ENCODE measurements at places on chromosomes 6 and 20.
A peak's percentile ranks its signal among the peaks of the same experiment; 100 is the strongest.

DNA sequence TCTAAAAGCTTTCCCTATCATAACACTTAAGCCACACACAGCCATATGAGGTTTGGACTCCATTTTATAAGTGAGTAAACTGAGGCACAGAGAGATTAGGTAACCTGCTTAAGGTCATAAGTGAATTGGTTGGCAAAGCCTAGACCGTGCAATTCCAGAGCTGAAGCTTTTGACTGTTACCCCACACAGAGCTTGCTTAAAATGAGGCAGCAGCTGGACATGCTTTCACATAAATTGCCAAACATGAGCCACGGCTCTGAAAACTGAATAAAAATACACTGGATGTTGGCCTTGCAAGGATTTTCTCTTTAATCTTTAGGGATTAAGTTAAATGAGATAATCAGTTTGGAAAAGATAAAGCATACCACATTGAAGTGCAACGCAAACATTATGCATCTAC, 2.5 kb downstream of the RIPOR2 start:
- DNase-seq: no peak

GRCh38 chr6:6841571-6841970, 253.1 kb downstream of the LY86 start:
- peak; percentile 43 for DNase-seq

DNA sequence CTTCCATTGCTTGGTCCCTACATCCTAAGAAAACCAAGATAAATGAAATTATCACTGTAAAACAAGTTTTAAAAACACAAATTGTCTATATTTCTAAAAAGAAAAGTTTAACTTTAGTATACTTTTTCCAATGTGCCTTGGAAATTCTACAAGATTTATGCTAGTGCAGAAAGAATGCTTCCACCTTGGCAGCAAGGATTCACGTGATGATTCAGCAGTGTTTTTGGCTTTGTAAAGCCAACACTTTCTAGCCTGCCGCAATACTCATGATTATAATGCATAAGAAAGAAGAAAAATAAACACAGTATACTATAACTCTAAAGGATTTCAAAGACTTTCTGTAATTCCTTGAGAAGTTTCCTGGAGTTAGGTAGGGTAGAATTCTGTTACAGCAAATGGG, 442.7 kb downstream of the TENT5A start:
- DNase-seq: no peak

DNA sequence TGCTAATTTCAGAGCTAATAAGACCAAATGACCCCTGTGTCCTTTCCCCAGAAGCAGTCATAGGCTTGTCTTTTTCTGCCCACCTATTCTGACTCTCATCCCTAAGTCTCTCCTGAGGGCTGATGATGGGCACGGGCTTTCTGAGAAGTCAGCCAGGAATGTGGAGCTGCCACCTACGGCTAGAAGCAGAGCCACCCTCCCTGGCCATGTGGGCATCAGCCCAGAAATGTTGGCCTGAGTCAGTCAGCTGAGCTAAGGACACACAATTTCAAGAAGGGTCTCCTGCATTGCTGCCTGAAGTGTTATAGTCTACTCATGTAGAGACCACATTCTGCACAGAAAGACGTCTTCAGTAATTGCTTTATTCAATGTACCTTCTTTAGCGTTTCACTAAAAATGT, 17.1 kb downstream of the MYLIP start:
- no peak for DNase-seq

DNA sequence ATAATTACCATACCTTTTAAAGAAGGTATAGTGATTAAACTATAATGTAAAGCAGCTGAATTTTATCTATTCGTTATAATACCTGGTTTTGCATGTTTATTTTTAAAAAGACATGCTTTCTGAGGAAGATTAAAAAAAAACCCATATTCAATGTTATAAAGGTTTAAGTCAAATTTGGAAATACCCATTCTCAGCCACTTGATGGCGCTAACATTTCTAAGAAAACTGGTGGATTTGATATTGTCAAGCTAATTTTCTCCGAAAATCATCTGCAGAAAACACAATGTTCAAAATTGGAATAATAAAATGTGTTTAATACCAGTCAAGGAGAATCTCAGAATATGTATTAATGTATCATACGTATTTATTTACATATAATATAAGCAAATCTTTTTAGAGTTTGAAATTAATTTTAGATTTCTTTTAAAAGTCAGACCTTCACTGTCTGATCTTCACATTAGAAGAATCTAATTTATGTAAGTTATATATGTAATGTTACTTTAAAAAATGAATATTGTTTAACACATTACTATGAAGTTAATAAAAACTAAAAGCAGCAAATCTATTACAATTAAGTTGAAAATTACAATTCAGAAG, 35.0 kb downstream of the SHPRH start:
- DNase-seq: peak; percentile 60

GRCh38 chr6:134647861-134648260, 302.0 kb downstream of the ALDH8A1 start:
- no peak for DNase-seq

DNA sequence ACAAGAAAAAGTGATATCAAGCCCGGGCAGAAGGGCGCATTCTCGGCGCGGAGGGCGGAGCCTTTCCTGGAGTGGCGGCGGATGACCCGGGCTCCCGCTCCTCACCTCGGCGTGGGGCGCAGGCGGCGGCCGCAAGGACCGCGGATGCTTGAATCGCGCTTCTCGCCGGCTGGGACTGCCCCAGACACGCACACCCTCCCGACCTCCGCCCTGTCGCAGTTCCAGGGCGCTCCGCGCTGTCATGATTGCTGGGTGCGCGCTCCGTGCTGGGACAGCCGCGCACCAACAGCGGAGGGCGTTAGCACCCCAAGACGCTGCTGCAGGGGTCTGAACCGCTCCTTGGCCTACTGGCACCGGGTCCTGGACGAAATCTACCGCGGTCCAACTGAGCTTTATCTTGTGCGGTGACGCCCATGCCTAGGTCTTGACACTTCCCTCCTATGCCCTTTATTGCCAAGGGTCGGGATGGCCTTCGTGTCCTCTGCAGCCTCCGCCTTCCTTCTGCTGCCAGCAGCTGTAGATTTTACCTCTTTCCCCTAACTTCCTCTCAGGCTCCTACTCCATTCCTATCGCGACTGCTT, 43.3 kb downstream of the IRAK1BP1 start:
- DNase-seq: no peak

DNA sequence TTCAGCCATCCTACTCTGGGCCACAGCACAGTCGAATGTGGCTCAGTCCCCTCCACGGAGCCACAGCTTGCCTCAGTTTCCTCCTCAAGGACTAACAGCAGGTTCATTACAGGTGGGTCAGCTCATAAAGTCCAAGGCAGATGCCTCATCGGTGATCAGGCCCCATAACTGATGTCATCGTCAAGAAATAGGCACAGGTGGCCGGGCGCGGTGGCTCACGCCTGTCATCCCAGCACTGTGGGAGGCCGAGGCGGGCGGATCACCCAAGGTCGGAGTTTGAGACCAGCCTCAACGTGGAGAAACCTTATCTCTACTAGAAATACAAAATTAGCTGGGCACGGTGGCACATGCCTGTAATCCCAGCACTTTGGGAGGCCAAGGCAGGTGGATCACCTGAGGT, 3.4 kb downstream of the UCKL1 start:
- no peak for DNase-seq

GRCh38 chr20:47970282-47970903, 185.1 kb upstream of the SULF2 start:
- DNase-seq: peak; percentile 92

- no peak for DNase-seq
Measured at GRCh38 chr20:63487116-63487764, 11.6 kb downstream of the EEF1A2 start.

- no peak for DNase-seq
Measured at GRCh38 chr6:146281651-146282362, 252.9 kb downstream of the GRM1 start.

DNA sequence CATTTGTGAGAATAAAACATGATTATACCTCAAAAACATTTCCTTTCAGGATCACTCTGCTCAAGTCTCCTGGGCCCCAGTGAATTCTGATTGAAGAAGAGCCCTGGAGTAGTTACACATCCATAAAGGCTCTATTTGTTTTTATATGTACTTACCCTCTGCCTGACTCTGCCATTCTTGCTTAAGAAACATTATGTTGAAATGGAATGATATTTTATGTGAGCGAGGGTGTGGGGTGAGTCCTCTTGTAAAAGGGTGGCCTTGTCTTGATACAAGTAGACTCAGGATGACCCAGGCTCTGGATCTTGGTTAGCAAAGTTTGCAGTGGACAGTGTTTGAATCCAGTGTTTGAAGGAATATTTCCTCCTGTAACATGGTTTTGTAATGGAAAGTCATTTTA, 215.4 kb upstream of the PREP start:
- no peak for DNase-seq

DNA sequence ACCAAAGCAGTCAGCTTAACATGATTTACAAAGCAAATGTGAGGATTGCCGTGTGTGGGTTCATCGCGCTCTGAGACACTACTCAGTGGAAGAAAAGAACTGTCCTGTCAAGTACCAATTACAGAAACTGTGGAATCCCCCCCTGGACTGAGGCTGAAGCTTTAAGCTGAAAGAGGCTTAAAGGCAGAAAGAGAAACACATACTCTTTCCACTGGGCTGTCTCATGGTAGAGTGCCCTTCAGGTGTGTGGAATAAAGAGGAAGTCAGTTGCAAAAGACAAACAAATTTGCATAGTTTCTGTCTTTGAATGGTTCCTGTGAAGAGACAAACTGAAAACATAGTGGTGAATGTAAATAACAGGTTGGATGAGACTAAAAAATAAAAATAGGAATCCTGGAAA, 560.4 kb upstream of the SYNCRIP start:
- DNase-seq: no peak

- DNase-seq: peak; percentile 3
Measured at GRCh38 chr6:71967436-71967835, 81.1 kb downstream of the RIMS1 start.

DNA sequence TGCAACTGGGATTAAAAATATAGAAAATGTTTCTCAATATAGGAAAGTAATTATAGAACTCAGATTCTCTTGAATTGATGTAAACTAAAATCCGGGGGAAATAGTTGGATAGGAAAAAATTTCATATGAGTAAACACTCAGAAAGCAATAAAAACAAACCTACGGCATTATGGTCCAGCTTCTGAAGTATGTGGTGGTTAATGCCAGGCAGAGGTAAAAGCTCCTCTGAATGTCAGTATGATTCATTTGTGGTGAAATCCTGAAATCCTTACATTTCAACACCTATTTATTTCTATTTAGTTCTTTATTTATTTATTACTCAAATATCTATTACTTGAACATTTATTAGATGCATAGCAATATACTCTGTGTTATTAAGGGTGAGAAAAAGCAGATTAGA, 145.1 kb downstream of the RIMS1 start:
- DNase-seq: no peak

DNA sequence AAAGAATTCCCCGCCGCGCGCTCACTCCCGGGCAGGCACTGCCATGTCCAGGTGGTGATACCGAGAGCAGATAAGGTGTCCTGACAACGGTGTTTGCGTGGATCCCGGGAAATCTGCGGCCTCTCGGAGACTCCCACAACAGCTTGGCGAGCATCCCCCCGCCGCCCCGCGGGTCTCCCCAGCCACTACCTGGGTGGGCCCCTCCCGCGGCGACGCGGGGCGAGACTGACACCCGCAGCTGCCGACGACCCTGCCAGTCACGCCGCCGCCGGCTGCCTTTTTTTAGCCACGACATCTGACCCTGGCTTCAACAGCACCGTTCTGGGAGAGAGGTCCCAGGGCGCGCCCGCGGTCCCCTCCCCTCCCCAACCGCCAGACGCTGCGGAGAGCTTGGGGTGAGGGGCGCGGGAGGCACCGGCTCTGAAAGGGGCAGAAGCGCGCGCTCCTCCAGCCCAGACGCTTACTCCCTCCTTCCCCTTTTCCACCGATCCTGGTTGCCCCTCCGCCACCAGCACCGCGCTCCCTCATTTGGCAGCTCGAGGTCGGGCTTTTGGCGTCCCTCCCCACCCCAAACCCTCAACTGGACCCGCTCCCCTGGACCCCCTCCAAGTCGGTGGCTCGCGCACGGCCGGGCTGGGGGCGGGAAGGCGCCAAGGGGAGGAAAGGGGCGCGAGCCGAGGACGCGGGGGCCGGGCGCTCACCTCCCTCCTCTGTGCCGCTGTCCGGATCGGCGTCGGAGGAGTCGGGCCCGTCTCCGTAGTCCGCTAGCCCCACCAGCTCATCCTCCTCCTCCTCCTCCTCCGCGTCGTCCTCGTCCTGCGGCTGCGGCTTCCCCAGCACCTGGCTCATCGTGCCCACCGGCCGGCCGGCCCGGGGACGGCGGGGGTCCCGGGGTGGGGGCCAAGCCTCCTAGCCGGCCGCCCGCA, 665 bp downstream of the RRAGD start:
- DNase-seq: peak; percentile 86

- DNase-seq: peak; percentile 10
Measured at GRCh38 chr6:161406646-161407045, 132.8 kb upstream of the AGPAT4 start.

GRCh38 chr6:133230052-133230451, 11.1 kb upstream of the EYA4 start:
- DNase-seq: no peak

- DNase-seq: no peak
Measured at GRCh38 chr6:42962502-42963178, 2.1 kb downstream of the GNMT start.

- DNase-seq: no peak
Measured at GRCh38 chr6:47677381-47678100, 20.8 kb upstream of the ADGRF4 start.

GRCh38 chr6:1747531-1747930, 137.8 kb downstream of the FOXC1 start:
- no peak for DNase-seq

- no peak for DNase-seq
Measured at GRCh38 chr6:139547122-139547776, 172.8 kb upstream of the CITED2 start.

DNA sequence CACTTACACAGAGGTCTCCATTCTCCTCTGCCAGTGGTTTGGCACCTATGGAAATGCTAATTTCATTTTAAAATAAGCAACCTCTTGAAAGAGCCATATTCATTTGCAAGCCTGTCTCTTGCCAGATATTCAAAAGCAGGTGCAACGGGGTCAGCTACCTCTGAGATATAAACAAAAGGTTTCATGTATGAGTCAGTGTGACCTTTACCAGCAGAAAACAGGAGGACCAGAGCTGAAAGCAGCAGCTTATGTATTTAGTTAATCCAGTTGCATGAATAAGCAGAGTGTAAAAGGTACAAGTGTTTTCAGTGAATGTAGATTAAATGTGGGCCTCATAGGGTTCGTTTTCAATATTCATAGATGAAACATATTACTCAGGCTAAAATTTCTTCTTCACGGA, 56.0 kb downstream of the TENT5A start:
- DNase-seq: no peak

DNA sequence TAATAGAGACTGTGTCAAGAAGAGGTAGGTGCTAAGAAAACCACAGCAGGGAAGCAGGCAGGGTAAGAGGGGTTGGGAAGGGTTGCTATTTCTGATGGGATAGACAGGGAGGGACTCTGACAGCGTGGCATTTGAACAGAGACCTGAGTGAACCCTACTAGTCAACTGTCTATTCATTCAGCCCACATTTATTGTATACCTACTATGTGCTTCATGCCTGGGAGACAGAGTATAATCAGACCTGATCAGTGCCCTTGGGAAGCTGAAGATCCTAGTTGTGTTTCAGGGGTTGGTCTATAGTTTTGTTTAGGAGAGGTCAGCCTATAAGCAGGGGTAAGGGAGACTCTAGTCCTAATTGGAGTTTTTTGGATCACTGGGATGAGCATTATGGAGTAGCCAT, 14.9 kb upstream of the CAPN11 start:
- DNase-seq: no peak

Data from NB4 (cell line).